ENCODE measurements at places on chromosomes 2 and 18. TPM values are rescaled to one million over a fixed set of nuclear protein-coding genes. Genes with fewer than 3 reads are reported as not detected.

The GREB1 gene
- 1.5 TPM for total RNA-seq

The RTP5 gene
- total RNA-seq: not detected

The CEP192 gene
- 24.1 TPM for total RNA-seq

The SANBR gene
- 18.5 TPM for total RNA-seq

- no peaks in the 10 kb centered on the region for H3K27me3 ChIP-seq
- DNase-seq: no peak
- H3K4me3 ChIP-seq: peak overlapping the region; percentile 37
These were observed 23.2 kb upstream of the ZNF516 start for GRCh38 chr18:76518123-76518859.

GRCh38 chr18:45843019-45843418, 17.5 kb downstream of the SIGLEC15 start:
- H3K4me1 ChIP-seq: no peaks in the 10 kb centered on the region
- H3K36me3 ChIP-seq: no peaks in the 10 kb centered on the region

GRCh38 chr2:34254272-34254878, 655.3 kb upstream of the FAM98A start:
- H3K4me1 ChIP-seq: no peaks in the 10 kb centered on the region
- no peak for DNase-seq
- H3K36me3 ChIP-seq: no peaks in the 10 kb centered on the region
- H3K4me3 ChIP-seq: no peak overlapping the region

DNA sequence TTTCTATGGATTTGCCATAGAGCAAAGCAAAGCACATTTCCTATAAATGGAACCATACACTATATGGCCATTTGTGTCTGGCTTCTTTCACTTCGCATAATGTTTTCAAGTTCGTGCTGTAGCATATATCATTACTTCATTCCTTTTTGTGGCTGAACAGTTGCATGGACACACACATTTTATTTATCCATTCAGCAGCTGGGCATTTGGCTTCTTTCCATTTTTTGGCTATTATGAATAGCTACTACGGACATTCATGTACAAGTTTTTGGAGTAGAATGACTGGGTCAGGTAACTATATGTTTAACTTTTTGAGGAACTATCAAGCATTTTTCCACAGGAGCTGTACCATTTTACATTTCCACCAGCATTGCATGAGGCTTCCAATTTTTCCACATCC, 10.7 kb upstream of the SELENOI start:
- no peak overlapping the region for H3K4me3 ChIP-seq
- no peaks in the 10 kb centered on the region for H3K4me1 ChIP-seq
- H3K27ac ChIP-seq: no peak overlapping the region
- no peaks in the 10 kb centered on the region for H3K27me3 ChIP-seq
- no peaks in the 10 kb centered on the region for H3K36me3 ChIP-seq
- no peak for DNase-seq

GRCh38 chr2:229205704-229206103, 65.4 kb downstream of the PID1 start:
- H3K4me1 ChIP-seq: no peaks in the 10 kb centered on the region
- H3K27me3 ChIP-seq: no peaks in the 10 kb centered on the region
- no peaks in the 10 kb centered on the region for H3K36me3 ChIP-seq
- no peak for DNase-seq
- no peak overlapping the region for H3K27ac ChIP-seq
- H3K4me3 ChIP-seq: no peak overlapping the region

DNA sequence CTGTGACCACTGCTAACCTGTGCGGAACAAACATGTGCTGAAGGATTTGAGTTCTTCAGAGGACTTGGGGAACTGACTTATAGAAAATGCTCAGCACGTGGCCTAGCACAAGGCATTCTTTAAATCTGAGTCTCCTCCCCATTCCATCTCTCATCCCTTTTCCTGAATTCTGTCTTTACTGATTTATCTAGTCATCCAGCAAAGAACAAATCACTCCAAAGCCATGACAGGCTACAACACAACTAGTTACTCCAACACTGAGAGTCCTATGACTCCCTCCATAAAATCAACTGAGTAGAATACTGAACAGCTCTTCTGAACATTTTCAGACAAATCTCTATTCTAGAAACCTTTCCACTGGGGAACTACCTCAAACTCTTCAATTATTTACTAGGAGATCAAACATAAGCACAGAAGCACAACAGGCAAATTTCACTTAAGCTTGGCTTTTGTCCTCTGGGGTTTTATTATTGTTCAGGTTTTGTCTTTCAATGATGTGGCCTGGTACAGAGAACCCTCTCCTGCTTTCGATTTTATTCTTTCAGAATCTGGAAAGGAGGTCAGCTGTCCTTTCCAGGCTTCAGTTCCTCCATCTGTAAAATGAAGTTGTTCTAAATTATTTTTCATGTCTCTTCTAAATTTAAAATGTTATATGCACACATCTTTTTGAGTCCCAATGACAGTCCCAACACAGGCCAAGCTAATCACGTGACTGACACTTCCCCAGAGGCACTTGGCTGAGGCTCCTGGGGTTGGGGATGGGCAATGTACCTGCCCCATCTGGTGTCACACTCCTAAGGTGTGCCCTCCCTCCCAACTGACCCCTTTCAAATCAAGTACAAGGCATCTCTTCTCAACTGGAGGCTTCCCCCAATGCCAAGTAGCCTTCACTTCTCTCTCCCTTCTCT, 31.8 kb downstream of the RNU4ATAC start:
- peaks cover 29% of the 10 kb centered on the region for H3K4me1 ChIP-seq
- no peak for DNase-seq
- no peaks in the 10 kb centered on the region for H3K27me3 ChIP-seq

DNA sequence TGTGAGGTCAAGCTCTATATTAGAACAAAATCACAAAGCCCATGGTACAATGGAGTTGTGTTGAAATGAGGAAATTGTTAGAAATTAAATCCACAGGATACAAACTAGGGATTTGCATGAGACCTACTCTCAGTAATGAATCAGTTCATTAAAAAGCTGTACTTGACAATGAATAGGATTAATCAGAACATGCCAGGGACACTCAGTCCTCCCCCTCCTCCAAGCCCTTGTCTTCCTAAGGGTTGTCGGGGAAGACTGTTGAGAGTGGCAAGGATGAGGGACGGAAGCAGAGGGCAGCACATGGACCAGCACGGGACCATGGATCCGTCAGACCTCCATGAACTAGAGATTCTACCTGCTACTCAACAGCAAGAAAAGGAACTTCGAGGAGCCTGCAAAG, 39.8 kb downstream of the SPRED2 start:
- peaks cover 16% of the 10 kb centered on the region for H3K4me1 ChIP-seq
- H3K27ac ChIP-seq: no peak overlapping the region
- H3K27me3 ChIP-seq: no peaks in the 10 kb centered on the region
- no peak overlapping the region for H3K4me3 ChIP-seq
- H3K36me3 ChIP-seq: no peaks in the 10 kb centered on the region
- no peak for DNase-seq

All from sigmoid colon (tissue), 7 donors.